Dorsolateral prefrontal cortex (tissue), 122 donors: ENCODE measurements at places on chromosomes 5 and 9. TPM values are rescaled to one million over a fixed set of nuclear protein-coding genes. Genes with fewer than 3 reads are reported as not detected.

The SHC3 gene
- total RNA-seq: 110 TPM

The ARHGEF37 gene
- 28.0 TPM for total RNA-seq

The MACROH2A1 gene
- 124 TPM for total RNA-seq

The TIMD4 gene
- not detected for total RNA-seq

The MRNIP gene
- total RNA-seq: 73.0 TPM

The ASPN gene
- total RNA-seq: 0.70 TPM

The TRIM7 gene
- total RNA-seq: 3.7 TPM

The OTP gene
- not detected for total RNA-seq

The RRAGA gene
- 139 TPM for total RNA-seq

The SLC36A3 gene
- not detected for total RNA-seq

The LAMC3 gene
- 4.7 TPM for total RNA-seq

The GLDC gene
- total RNA-seq: 19.3 TPM

The CCDC152 gene
- total RNA-seq: 3.4 TPM

The AGXT2 gene
- total RNA-seq: not detected

The PCDHB16 gene
- total RNA-seq: 8.8 TPM

The ANKRD18B gene
- 27.2 TPM for total RNA-seq

The GMCL2 gene
- not detected for total RNA-seq

The SPOCK1 gene
- total RNA-seq: 560 TPM

The N4BP3 gene
- total RNA-seq: 6.5 TPM

The PHF24 gene
- 189 TPM for total RNA-seq

The SURF1 gene
- total RNA-seq: 37.1 TPM

The ANKRD55 gene
- total RNA-seq: 3.0 TPM

The PLAC8L1 gene
- 5.9 TPM for total RNA-seq

The GRAMD2B gene
- total RNA-seq: 77.0 TPM

The TEX48 gene
- total RNA-seq: not detected

The FOXD4L6 gene
- total RNA-seq: 0.54 TPM

The CAMK4 gene
- 32.9 TPM for total RNA-seq

The RANBP17 gene
- total RNA-seq: 15.0 TPM

The ZDHHC11B gene
- 185 TPM for total RNA-seq

The FAM151B gene
- 5.6 TPM for total RNA-seq

The TRIP13 gene
- 1.9 TPM for total RNA-seq

The PCDHGB2 gene
- 14.2 TPM for total RNA-seq

The ANKRD33B gene
- total RNA-seq: 33.8 TPM

The ADGRV1 gene
- total RNA-seq: 121 TPM

The TMEFF1 gene
- total RNA-seq: 23.9 TPM

The SLC23A1 gene
- total RNA-seq: not detected

The SLC1A3 gene
- 823 TPM for total RNA-seq

The C9orf50 gene
- total RNA-seq: not detected

The KIAA1958 gene
- total RNA-seq: 22.2 TPM

The ADGRD2 gene
- not detected for total RNA-seq

The SLC27A6 gene
- 1.3 TPM for total RNA-seq

The ANKRD31 gene
- 0.74 TPM for total RNA-seq

The HCN1 gene
- total RNA-seq: 57.6 TPM

The MCC gene
- total RNA-seq: 20.0 TPM

The LECT2 gene
- total RNA-seq: not detected

The SPATA31D4 gene
- total RNA-seq: not detected

The CDC37L1 gene
- 26.0 TPM for total RNA-seq

The SPINK4 gene
- not detected for total RNA-seq

The ZNF354C gene
- total RNA-seq: 7.0 TPM

The SHLD3 gene
- 4.6 TPM for total RNA-seq

The IFNA1 gene
- total RNA-seq: not detected

The PSD2 gene
- 49.6 TPM for total RNA-seq

The GPX8 gene
- total RNA-seq: not detected

The CFAP77 gene
- total RNA-seq: not detected

The FOXE1 gene
- not detected for total RNA-seq

The CDC25C gene
- 1.1 TPM for total RNA-seq

The DEPDC1B gene
- total RNA-seq: 1.1 TPM
